ENCODE measurements at places on chromosomes 1 and 21.

GRCh38 chr1:15248216-15248615 is 1.2 kb downstream of the FHAD1 start:
- DNase-seq: no peak

DNA sequence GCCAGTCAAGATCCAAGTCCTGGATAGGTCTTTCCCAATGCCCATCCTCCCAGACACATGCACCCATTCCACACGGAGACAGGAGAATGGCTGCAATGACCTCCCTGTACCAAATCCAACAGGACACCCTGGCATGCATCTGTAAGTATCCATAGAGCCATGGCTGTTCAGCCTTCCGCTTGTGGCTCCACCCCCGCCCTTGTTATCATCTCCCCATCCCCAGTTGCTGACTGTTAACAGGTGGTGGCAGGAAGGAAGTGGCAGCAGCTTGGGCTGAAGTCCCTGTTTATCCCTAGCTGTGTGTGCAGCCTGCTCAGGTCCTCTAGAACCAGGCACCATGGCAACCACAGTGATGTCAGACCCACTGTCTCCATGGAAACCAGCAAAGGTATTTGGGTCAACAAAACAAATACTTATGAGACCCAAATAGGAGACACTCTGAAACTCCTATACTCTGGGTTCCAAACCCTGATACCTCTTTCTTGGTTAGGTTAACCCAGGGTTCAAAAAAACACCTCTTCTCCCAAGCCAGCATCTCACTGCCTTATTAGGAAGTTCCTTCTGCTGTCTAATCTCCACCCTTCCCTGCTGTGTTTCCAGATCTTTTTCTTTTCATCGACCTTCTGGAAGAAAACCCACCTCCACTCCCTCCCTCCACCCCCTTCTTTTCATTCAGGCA is 721 bp downstream of the PBXIP1 start:
- peak; percentile 52 for DNase-seq

DNA sequence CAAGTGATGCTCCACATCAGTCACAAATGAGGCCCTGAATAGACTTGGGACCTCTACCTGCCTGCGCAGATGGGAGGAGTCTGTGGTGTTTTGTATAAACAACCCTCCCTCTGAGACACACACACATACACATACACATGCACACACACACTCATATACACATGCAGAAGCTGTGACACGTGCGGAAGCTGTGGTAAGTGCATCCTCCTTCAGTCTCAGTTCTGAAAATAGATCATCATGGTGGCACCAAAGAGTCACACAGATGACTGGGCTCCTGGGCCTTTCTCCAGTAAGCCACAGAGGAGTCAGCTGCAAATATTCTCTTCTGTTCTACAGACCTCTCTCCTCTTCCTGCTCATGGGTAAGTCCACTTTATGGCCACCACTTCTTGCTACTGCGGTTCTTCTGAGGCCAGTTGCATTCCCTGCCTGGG is at the start of gene LY9:
Gene LY9, plus strand, starts transcription at position 224 of the 433 bp plus-strand sequence. Its CDS starts 14 bp downstream, at position 238.
- no peak for DNase-seq

- no peak for DNase-seq
These were observed 8.8 kb upstream of the JAK1 start for GRCh38 chr1:64975127-64975526.

- DNase-seq: no peak
These were observed 16.7 kb upstream of the ACTRT2 start for GRCh38 chr1:3004285-3005205.

GRCh38 chr1:227059076-227059475 is 119.0 kb downstream of the COQ8A start:
- no peak for DNase-seq

GRCh38 chr1:156750711-156751450 is 594 bp downstream of the HDGF start:
- no peak for DNase-seq

GRCh38 chr1:192407206-192407605 is 90.4 kb downstream of the RGS21 start:
- DNase-seq: no peak

All from D341Med (cell line).